Left cardiac atrium (tissue), 4 donors: ENCODE measurements at places on chromosomes 2 and 18.

DNA sequence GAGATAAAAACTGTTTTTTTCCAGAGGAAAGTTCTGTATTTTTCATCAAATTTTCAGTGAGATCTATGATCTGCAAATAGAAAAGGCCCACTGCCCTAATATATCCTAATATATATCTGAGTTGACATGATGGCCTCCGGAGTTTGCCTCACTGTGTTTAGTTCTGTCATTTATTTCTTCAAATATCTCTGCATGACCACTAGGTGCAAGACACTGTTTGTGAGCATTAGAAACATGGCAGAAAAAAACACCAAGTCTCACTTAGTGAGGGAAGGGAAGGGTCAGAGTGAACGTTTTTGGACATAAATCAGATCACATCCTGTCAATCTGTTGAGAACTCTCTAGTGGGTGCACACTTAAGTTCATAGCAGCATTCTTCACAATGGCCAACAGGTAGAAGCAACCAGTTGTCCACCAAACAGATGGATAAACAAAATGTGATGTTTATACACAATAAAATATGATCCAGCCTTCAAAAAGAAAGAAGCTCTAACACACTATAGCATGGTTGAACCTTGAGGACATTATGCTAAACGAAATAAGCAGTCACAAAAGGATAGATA lies 53.4 kb downstream of the SPIRE1 start:
- DNase-seq: no peak

DNA sequence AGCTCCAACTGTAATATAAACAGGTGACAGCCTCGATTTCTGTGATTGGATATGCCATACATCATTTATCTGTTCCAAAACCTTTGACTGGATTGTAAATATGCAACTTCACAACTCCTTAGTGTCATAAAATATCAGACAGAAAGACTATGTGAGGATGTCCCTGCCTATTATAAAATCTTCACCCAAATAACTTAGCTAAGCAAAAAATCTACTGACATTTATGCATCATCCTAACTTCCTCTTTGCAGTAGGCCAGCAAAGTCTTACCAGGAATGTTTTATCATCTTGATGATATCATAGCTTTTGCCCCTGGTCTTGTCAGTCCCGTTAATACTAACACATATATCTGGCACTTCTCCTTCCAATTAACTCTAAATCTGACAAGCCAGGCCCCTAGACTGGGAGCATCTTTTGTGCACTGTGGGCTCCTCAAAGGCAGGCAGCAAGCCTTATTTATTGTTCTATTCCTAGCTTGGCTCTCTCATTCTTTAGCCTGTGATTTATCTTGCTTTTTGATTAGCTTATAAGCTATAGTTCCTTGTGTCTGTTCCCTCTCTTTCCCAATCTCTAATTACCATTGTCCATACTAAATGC lies 356.5 kb upstream of the HNMT start:
- no peak for DNase-seq

DNA sequence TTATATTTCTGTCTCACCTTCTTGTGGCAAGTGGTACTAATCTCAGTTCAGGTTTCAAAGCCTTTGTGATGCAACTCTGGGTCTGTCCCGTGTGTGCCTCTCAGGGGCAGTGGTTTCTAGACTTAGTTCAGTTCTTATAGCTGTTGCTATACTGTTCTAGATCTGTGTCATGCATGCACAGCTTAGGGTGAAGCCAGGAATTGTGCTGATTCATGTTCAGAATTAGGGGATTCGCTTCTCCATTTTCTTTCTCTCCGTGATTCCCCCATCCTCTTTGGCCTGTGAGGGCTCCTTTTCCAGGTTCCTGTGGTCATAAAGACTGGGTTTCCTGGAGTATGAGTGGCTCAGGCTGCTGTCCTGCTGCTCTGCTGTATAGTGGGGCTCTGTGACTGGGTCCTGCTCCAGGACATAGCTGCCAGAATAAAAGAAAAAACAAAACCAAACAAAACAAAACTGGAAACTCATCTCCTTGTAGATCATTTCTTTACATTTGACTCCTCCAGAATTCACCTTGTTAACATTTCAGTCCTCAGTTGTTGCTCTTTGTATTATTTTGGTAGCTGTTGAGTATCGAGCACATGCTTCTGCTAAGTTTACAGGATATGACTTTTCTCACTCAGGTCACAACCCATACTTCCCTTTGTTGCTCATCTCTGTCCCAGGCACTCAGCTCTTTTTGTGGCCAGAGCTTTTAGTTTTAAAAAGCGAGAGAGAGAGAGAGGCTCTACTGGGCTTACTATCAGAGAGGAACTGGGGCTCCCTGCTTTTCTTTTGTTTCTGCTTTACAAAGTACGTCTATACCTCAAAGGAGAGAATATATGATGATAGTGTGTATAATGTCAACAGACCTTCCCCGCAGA lies 34.2 kb downstream of the CERS6 start:
- no peak for DNase-seq

- peak; percentile 57 for DNase-seq
Measured at GRCh38 chr2:39516347-39517101, 79.4 kb upstream of the MAP4K3 start.

DNA sequence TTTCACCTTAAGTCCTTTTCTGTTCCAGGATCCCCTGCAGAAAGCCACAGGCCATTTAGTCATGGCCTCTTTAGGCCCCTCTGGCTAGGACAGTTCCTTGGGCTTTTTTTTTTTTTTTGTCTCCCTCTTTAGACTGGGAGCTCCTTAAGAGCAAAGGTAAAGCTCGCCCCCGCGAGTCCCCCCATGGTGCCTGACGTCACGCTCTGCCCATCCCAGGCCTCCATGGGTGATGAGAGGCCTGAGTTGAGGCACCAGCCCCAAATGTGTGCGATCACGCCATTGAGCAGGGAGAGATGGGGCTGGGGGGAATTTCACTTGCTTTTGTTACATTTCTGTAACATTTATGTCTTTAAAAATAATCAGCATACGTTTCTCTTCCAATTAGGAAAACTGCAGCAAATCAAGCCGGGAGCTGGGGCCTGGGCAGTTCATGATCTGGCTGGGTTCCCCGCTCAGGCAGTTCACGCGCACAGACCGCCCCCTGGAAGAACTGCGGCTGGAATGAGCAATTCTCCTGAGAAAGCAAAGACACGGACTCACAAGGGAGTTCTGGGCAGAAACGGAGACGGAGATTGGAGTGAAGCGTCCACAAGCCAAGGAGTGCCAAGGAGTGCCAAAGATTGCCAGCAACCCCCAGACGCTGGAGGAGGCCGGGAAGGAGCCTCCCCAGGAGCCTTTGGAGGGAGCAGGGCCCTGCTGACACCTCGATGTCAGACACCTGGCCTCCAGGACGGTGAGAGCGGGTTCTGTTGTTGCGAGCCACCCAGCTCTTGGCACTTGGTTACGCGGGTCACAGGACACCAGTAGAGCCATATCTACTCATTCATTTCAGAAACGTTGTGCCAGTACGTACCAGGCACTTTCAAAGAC lies 108.4 kb upstream of the ODC1 start:
- DNase-seq: no peak

DNA sequence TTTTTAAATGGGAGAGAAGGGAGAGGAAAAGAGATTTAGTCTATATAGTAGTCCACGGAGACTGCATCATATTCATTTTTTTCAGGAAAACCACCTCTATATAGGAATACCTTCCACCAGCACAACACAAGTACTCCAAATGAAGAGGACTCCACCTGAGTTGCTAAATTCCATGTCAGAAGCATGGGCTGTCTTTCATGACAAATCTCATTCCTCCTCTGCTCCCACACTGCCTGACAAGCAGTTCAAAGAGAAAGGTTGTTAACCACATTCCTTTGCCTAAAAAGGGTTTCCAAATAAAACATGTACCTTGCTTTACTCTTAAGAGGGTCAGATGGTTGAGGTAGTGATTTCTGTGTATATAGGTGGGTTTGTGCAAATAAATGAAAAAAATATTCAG lies 122.0 kb downstream of the TMEFF2 start:
- DNase-seq: no peak

GRCh38 chr2:227360351-227360750 lies 18.8 kb downstream of the TM4SF20 start:
- DNase-seq: no peak

GRCh38 chr2:37984589-37984988 lies 59.5 kb downstream of the RMDN2 start:
- DNase-seq: no peak

DNA sequence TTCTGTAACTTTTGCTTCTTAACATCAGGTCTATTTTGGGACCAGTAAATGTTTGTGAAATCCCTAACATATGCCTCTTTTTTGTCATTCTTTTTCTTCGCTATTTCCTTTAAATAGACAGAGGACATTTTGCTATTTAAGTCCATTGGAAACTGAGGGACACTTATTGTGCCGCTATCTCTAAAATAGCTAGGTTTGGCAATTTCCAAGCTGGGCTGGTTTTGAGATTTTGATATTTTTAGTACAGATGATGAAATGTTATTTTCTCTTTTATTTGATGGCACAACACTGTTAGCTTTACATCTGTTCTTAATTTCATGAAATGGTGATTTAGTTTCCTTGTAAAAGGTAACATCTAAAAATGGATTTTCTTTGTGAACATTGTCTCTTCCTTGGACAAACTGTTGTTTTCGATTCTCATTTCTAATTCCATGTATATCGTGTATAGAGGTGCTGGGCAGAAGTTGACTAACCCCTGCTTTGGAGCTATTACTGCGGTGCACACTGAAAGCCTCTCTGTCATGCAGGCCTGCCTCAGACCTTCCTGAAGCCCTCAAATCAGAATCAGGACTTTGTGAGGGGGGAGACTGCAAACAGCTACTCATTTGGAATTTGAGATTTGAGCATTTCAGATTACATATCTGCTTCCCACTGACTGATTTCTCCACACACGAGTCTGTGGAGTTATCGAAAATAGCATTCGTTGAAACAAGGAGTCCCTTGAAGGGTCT lies 594 bp downstream of the RAD51AP2 start:
- no peak for DNase-seq

DNA sequence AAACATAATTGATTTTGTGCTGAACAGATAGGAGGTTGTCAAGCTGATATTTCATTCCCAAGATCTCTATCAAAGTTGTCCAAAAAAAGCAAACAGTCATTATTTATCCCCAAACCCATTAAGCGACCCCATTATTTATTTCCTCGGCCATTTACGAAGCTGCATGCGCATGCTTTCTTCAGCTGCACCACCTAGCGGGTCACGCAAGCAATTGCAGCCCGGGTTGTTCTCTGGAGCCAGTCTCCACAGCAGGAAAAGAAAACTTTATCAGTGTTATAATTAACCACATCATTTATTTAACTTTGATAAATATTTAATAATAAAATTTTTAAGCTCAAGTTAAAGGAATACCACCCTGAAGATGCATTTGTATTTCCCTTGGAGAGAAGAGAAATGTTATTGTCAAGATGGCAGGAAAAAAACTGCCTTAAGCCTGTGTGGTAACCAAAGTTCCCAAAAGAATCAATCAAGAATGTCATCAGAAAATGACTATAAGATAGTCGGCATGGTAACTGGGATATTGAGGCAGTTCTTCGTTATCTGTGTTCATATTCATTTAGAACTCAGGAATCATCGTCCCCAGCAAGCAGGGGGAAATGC lies 304.7 kb downstream of the FBXO15 start:
- DNase-seq: peak; percentile 29

DNA sequence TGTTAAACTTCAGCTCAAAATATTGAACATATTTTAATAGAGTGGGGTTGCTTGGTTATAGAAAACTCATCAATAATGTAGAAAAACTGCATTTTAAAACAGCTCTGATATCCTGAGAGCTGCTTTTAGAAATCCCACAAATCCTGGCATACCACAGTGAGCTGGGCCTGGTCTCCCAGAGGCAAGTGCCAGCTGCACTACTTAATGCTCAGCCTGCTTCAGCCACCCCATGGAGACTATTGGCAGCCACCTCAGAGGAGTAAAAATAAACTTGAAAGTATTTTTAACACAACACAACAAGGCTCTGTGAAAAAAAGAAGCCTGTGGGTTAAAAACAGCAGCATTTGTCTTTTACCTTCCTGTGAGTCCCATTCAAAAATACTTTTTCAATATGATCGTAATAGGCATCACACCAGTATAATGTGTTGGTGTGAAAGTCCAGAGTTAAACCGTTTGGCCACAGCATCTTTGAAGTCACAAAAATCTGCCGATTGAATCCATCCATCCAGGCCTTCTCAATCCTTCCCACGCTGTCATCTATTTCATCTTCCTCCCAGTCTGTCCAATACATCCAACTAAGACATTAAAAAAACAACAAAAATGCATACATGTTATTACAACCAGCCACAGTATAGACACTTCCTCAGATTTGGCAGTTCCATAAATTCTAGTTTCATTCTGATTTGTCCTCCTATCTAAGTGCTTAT lies 1115.3 kb downstream of the LRP1B start:
- DNase-seq: peak; percentile 28

DNA sequence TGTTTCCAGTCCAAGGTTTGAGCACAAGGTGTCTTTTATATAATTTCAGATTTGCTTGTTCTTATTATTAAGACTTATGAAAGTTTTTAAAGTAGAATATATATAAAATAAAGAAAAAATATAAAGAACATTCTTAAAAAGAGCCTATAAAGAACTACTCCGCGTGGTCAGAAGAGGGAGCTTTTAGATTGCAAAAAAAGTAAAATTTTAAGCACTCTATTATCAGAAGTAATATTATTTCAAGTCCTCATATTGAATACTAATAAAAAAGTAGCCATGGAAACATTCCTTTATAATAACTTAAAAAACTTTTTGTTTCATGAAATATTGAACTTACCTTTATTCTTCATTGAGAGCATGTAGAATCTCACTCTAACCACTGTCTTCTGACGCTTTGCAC lies 51.4 kb downstream of the LINC00305 start:
- DNase-seq: no peak

GRCh38 chr2:172408143-172408766 lies 19.1 kb upstream of the ITGA6 start:
- no peak for DNase-seq

DNA sequence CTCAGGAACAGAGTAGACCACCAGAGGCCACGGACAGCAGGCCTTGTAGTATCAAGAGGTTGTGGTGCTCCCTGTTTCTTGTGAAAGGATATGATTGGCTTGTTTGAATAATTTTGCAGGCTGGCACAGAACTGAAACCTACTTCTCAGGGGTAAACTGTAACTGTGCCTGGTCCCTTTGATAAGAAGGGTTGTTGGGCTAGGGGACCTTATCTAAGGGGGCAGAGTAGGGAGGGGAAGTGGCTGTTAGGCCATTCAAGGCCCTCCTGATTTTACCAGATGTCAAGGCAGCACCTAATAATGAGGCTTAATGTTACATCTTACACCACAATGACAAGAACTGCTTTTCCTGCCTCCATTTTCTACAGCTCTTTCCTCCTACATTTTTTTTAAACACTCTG lies 45.6 kb downstream of the GPR39 start:
- DNase-seq: no peak

GRCh38 chr2:128362176-128362888 lies 43.7 kb upstream of the HS6ST1 start:
- DNase-seq: no peak

- DNase-seq: no peak
Measured at GRCh38 chr2:238941262-238941792, 93.4 kb downstream of the TWIST2 start.

DNA sequence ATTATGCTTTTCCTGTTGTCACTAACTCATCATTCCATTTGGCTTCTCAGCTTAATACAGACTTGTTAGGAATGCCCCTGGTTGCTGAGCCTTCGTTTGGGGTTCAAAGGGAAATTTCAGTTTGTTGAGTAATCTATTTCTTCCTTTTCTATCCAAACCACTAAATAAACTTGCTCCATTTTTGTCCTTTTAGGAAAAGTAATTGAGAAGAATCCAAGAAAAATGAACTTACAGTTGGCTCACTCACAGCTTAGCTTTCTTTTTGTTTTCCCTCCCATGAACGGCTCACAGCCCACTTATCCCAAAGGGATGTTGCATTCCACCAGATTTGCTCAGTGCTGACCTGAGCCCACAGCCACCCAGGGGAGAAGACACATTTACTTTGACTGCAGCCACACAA lies 73.9 kb downstream of the SOX11 start:
- no peak for DNase-seq
